NCI-H345 (cell line): ENCODE measurements at places on chromosomes 7 and 10.

GRCh38 chr10:131915990-131916766 lies 15.4 kb downstream of the PPP2R2D start:
- no peak for DNase-seq

GRCh38 chr7:19560111-19560883 lies 148.5 kb downstream of the POLR1F start:
- DNase-seq, result no peak

GRCh38 chr10:131860806-131861440 lies 39.9 kb upstream of the PPP2R2D start:
- DNase-seq, result no peak

- DNase-seq, result no peak
Observed at GRCh38 chr10:50404021-50404773, 152.9 kb upstream of the ASAH2 start.
